PC-3 (cell line): ENCODE measurements at places on chromosomes 16 and 17. TPM values are rescaled to one million over a fixed set of nuclear protein-coding genes. Genes with fewer than 3 reads are reported as not detected.

DNA sequence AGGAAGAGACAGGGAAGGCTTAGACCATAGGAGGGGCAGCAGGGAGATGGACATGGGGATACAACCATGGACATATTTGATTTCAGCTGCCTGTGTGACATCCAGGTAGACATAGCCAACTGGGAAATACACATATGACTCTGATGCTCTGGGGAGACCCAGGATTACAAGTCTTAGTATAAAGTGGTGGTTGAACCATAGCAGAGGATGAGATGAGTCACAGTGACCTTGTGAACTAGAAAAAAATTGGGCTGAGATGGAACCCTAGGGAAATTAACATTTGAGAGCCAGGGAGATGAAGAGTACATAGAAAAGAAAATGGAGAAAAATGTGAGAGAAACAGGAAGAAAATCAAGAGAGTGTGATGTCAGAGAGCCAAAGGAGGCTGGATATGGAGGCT, 10.2 kb downstream of the MARCHF10 start:
- H3K4me1 ChIP-seq, result peaks cover 12% of the 10 kb centered on the region
- no peak overlapping the region for H3K27ac ChIP-seq
- no peak overlapping the region for H3K4me3 ChIP-seq
- no peaks in the 10 kb centered on the region for H3K36me3 ChIP-seq
- H3K27me3 ChIP-seq, result no peaks in the 10 kb centered on the region

DNA sequence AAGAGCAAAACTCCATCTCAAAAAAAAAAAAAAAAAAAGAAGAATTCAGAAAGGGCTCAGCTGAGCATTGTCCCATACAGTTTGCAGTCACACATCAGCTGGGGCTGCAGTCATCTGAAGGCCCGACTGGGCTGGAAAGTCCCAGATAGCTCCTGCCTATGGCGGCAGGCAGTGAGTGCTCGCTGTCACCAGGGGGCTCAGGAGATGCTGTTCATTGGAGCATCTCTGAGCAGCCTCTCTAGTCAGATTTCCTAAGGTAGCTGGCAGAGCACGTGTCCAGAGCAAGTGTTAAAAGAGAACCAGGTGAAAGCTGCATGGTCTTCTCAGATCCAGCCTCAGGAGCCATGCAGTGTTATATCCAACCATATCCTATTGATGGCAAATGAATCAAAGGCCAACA, 75.8 kb downstream of the WSCD1 start:
- no peaks in the 10 kb centered on the region for H3K27me3 ChIP-seq
- no peaks in the 10 kb centered on the region for H3K4me1 ChIP-seq
- H3K36me3 ChIP-seq, result no peaks in the 10 kb centered on the region
- H3K4me3 ChIP-seq, result no peak overlapping the region

DNA sequence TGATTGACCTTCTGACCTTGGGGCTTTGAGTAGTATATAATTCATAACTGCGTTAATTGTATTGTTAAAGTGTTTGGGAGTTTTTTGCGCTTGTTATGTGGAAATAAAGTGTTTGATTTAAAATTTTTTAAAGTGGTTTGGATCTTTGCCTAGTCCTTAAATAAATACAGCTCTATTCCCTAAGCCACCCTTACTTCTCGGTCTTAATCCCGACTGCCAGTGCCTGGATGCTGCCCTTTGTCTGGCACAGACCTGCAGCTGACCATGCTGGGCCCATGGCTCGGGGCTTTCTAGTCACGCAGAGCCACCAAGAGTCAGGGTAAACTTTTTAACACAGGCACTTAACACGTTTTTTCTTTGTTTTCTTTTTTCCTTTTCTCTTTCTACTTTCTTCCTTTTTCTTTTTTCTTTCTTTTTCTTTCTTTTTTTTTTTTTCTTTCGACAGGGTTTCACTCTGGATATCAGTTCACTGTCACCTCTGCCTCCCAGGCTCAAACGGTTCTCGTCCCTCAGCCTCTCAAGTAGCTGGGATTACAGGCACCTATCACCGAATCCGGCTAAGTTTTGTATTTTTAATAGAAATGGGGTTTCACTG, 19.6 kb upstream of the SLC5A11 start:
- H3K36me3 ChIP-seq, result peaks cover 7% of the 10 kb centered on the region; the same call in 1 of the 2 replicates
- no peak for DNase-seq
- H3K4me3 ChIP-seq, result no peak overlapping the region
- no peak overlapping the region for H3K27ac ChIP-seq
- H3K4me1 ChIP-seq, result no peaks in the 10 kb centered on the region

Gene TBC1D10B
- total RNA-seq, result 36.0 and 52.4 TPM in 2 replicates

Gene BIRC5
- total RNA-seq, result 271 and 304 TPM in 2 replicates

Gene MYL11
- total RNA-seq, result not detected in 2 replicates
